Kidney (tissue), 22 donors: ENCODE measurements at places on chromosomes 5 and 9. TPM values are rescaled to one million over a fixed set of nuclear protein-coding genes. Genes with fewer than 3 reads are reported as not detected.

DNA sequence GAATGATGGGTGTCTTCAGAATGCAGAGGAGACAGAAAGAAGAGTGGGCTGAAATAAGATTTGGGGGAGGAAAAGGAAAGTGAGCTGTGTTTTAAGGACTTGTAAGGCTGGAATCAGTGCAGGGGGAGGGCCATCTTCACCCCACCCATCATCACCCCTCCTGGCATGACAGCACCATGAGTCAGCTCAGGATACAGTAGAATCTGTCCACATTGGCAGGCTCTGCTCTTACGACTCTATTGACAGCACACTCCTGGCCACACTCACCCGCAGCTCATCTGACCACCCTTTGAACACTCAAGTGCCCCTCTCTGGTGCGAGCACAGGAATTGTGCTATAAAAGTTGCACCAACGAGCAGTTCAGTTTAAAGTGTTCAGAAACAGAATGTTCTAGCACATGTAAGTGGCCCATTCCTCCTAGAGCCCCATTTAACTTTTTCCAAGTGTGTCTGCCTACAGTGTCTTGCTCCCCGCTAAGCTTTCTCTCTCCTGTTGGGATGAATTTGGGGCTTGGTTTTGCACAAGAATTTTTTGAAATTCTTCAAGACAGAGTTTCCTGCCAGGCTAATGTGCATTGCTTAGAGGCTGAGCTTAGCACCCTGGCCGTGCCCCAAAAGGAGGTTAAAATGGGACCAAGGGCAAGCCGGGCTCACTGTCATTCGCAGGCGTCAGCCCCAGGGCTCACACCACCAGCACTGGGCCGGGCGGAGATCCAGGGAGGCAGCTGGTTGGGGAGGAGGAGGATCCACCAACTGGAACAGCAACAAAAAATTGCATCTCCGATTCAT, 12.0 kb downstream of the ADRA1B start:
- DNase-seq, result peak; percentile 87

- DNase-seq, result peak; percentile 55
Observed at GRCh38 chr9:136947955-136948510, 3.0 kb downstream of the C8G start.

GRCh38 chr9:98132158-98132557, 13.1 kb upstream of the TRIM14 start:
- DNase-seq, result no peak

GRCh38 chr5:68054638-68055037, 160.9 kb upstream of the PIK3R1 start:
- no peak for DNase-seq

- no peak for DNase-seq
Observed at GRCh38 chr5:59790776-59791475, 102.6 kb downstream of the PDE4D start.

- DNase-seq, result no peak
Observed at GRCh38 chr5:27727254-27727653, 688.9 kb upstream of the CDH9 start.

DNA sequence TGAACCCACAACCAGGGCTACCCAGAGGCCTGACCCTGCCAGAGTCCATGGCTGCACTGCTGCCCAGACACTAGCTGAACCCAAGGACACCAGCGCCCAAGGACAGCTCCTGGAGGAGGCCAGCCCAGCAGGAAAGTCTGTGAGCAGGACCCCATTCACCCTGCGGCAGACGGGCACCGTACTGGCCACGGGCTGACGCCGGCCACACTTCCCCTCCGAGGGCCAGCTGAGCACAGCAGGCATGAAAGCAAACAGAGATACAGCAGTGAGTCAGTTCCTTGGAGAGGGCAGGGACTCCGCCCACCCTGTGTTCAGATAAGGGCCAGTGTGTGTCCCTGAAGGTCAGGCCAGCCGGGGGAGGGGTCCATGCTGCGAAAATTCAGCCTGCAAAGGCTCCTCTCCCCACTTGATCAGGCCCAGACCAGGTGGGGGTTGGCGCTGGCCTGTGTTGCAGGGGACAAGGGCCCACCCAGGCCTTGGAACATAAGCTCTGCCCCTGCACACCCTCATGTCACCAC, 3.2 kb downstream of the RNF208 start:
- DNase-seq, result no peak

DNA sequence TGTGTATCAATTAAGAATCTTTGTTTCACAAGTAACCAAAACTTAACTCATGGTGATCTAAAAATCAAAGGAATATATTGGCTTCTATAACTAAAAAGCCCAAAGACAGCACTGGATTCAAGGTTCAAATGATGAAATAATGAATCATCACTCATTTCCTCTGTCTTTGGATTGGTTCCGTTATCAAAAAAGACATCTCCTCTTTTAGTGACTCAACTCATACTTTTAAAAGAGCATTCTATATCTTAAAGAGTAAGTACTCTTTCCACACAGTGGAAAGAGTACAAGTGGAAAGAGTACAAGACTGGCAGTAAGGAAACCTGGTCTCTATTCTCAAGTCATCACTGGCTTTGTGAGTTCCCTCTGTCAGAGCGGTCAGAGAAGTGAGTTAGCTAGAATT, 141.4 kb upstream of the NMUR2 start:
- DNase-seq, result no peak

GRCh38 chr5:2288968-2289367, 406.2 kb upstream of the IRX4 start:
- DNase-seq, result no peak

DNA sequence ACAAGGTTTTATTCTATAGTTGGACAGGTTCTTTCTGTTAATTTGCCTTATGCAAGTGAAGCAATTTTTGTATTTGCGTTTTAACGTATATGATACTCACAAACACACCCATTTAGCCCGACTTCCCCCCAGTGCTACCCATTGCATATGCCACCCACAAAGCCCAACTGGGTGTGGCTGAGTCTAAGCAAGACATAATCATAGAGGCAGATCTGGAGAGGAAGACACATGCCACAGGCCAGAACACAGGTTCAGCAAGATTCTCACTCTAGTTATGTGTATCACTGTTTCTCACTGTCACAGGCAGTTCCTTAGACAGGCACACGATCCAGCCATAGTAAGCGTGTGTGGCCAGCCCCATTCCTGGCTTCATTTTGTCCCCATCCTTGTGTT, 29.0 kb upstream of the PUM3 start:
- DNase-seq, result no peak

- no peak for DNase-seq
Observed at GRCh38 chr5:61686491-61687257, 354.6 kb downstream of the ZSWIM6 start.

- DNase-seq, result no peak
Observed at GRCh38 chr5:76475936-76476335, 72.9 kb downstream of the IQGAP2 start.

DNA sequence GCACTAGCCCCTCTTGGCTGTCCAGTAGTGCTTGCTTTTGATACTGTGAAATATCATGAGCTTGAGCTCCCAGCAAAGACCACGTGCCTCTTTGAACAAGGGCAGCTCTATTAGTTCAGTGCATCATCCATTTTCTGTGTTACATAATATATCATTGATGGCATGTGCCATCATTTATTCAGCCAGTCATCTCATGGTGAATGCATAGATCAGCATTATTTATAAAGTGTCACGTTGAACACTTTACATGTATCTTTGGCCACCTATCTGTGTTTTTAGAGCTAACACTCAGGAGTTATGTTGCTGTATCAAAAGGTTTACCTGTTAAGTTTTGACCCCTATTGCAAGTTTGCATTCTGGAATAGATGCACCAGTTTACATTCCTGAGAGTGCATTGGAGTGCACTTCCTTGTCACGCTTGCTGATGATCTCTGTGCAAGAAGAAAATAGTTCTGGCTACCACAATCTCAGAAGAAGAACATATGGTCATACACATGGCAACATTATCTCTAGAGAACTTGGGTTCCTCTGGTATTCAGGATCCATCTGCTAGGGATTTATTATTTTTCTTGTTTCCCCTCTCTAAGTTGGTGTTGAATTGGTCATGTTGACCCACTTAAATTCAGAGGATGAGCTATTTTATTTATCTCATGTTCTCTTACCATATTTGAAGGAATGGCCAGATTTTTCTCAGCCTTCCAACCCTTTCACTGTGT, 120.9 kb downstream of the SH3GL2 start:
- no peak for DNase-seq

GRCh38 chr5:141586246-141586645, 32.6 kb downstream of the DIAPH1 start:
- no peak for DNase-seq

GRCh38 chr5:180291234-180291940, 496 bp downstream of the MAPK9 start:
- peak; percentile 70 for DNase-seq

DNA sequence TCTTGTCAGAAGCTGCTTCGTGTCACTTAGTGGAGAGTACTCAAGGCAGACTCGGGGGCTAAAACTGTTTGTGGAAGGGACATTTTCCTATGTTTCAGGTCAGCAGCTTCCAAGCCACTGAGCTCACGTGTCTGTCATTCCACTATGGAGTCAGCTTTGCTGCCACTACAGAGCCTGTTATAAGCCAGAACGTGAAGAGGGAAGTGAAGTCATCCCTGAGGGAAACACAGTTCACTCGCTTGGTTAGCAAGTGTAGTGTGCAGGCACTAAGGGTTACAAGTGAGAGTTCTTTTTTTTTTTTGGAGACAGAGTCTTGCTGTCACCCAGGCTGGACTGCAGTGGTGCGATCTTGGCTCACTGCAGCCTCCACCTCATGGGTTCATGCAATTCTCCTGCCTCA, 24.5 kb upstream of the LTC4S start:
- no peak for DNase-seq

DNA sequence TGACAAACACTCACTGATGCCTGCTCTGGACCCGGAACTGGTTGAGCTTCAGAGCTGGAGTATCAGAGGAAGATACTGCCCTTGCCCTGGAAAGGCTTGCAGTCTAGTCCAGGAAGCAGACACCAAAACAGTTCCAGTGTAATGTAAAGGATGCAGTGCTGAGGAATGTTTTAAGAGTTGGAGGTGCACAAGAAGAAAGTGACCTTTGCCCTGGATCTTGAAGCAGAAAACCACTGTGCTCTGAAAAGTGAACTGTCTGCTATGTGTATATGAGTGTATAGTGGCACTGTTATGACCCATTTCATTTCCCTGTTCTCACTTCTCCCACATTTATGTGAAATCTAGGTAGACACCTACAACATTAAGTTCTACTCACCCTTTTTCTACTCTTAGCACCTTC, 2.1 kb downstream of the ZNF346 start:
- DNase-seq, result no peak

DNA sequence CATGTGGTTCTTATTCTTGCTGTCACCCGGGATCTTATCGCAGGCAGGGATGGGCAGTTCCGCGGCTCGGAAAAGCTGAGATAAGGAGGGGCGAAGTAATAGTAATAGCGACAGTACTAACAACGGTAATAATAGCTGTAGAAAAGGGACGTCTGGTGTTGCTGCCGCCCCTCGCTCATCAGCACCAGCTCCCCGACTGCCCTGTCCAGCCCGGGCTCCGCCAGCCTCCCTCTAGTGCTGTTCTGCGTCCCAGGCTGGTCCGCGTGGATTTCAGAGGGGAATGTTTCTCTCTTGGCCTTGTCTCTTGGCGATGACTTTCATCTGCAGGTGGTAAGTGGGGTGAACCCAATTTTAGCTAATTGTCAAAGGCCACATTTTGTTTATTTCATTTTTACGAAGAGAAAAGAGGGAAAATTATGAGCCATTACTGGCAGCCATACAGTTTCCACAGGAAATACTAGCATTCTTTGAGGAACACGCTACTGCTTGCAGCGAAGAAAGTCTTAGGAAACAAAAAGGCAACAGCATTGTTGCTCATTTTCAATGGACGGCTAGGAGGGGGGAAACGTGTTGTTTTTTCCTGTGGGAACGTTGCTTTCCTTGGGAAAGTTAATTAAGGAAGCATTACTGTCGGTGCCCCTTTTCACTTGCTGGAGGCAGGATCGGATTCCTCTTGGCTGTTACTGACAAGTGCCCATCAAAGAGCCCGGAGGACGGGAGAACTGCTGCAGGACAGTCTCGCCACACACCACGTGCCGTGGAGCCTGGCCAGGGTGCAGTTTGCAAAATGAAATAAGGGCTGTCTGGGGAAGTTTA, 762 bp downstream of the SNCAIP start:
- DNase-seq, result peak; percentile 71

- DNase-seq, result no peak
Observed at GRCh38 chr5:15748266-15748665, 248.3 kb downstream of the FBXL7 start.

- no peak for DNase-seq
Observed at GRCh38 chr5:116613445-116613844, 38.8 kb upstream of the SEMA6A start.

GRCh38 chr5:79255786-79256557, 20.0 kb downstream of the JMY start:
- DNase-seq, result no peak

- peak; percentile 26 for DNase-seq
Observed at GRCh38 chr9:21392270-21392669, 7.1 kb upstream of the IFNA2 start.

DNA sequence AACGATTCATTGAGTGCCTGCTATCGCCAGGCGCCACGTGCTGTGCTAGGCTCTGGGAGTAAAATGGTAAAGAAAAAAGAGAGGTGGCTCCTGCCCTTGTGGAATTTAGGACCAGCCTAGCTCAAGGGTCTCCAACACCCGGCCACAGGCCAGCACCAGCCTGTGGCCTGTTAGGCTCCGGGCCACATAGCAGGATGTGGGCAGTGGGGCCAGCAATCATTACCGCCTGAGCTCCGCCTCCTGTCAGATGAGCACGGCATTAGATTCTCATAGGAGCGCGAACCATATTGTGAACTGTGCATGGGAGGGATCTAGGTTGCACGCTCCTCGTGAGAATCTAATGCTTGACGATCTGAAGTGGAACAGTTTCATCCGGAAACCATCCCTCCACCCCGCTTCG, 1.5 kb downstream of the RMRP start:
- peak; percentile 52 for DNase-seq

- DNase-seq, result no peak
Observed at GRCh38 chr9:133056533-133056932, 5.2 kb upstream of the CEL start.

- no peak for DNase-seq
Observed at GRCh38 chr5:81717860-81718259, 33.0 kb downstream of the SSBP2 start.

GRCh38 chr5:151904127-151904526, 20.5 kb downstream of the GLRA1 start:
- DNase-seq, result no peak

- DNase-seq, result no peak
Observed at GRCh38 chr5:13766236-13766635, 178.3 kb downstream of the DNAH5 start.

DNA sequence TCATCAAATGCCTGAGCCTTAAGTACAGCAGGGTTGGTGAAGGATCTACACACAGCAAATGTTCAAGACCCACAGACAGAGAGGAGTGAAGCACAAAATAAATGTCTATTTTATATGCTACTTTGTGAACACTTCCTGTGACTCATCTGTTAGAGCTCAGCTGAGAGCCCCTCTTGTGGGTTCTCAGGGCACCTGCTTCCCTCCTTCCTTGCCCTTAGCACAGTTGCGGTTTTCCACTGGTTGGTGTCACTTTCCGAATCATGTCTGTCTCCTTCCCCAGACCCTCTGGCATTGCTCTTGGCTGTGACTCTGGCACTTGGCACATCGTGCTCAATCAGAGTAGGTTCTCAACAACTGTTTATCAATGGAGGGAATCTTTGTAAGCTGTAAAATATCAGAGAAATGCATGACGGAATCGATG, 128.5 kb upstream of the STC2 start:
- no peak for DNase-seq

The CORO2A gene
- polyA plus RNA-seq, result 0.90 TPM

The CPLANE1 gene
- 3.7 TPM for polyA plus RNA-seq

The CDKN2A gene
- polyA plus RNA-seq, result not detected

The FKTN gene
- 5.9 TPM for polyA plus RNA-seq

The C5orf58 gene
- polyA plus RNA-seq, result not detected

The DMGDH gene
- 39.7 TPM for polyA plus RNA-seq

The LHX3 gene
- polyA plus RNA-seq, result not detected

The F12 gene
- polyA plus RNA-seq, result 3.1 TPM

The CACFD1 gene
- 37.8 TPM for polyA plus RNA-seq

The MZB1 gene
- 1.2 TPM for polyA plus RNA-seq
